GM23338 (cell line): ENCODE measurements at places on chromosomes 2 and 18.

- DNase-seq: no peak
These were observed 72.1 kb downstream of the COL3A1 start for GRCh38 chr2:189046320-189046719.

- DNase-seq: no peak
These were observed 33.8 kb upstream of the COPS8 start for GRCh38 chr2:237051861-237052260.

- peak; percentile 97 for DNase-seq
These were observed 96.4 kb downstream of the CERS6 start for GRCh38 chr2:168552450-168552856.

DNA sequence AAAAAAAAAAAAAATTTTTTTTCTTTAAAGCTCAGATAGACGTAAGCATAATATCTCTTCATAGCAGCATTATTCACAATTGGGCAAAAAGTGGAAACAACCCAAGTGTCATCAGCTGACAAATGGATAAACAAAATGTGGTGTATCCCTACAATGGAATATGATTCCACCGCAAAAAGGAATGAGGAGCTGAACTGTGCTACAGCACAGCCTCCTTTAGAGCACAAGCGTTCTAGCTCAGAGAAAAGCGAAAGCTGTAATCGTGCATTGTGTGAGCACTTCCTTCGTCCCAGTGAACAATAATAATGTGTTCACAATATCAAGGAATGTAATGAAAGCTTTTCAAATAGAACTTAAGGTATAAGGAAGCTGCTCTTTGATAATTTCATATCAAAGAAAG lies 11.7 kb upstream of the CHMP1B start:
- no peak for DNase-seq

DNA sequence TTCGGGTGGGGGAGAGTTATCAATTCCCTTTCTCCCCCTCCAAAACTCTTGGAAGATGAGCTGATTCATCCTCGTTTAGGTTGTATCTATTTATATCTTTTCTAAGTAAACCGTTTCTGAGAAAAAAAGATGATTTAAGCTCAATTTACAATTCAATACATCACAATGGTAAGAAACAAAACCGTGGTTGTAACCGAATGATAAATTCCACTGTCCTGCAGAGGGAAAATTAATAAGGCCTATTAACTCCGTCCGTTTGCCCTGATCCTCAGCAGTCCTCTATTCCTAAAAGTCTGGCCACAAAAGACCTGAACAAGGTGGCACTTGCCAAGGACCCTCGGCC lies 286.2 kb downstream of the TCF4 start:
- no peak for DNase-seq

- no peak for DNase-seq
These were observed 2.0 kb downstream of the STAT4 start for GRCh38 chr2:191148791-191149190.

- no peak for DNase-seq
These were observed 98.6 kb downstream of the CALCRL start for GRCh38 chr2:187349326-187349944.

- DNase-seq: no peak
These were observed 44.6 kb upstream of the B3GNT2 start for GRCh38 chr2:62151306-62151638.

- DNase-seq: no peak
These were observed 34.7 kb upstream of the DLX1 start for GRCh38 chr2:172050479-172051125.

GRCh38 chr2:227054006-227054405 lies 110.0 kb downstream of the COL4A4 start:
- no peak for DNase-seq

DNA sequence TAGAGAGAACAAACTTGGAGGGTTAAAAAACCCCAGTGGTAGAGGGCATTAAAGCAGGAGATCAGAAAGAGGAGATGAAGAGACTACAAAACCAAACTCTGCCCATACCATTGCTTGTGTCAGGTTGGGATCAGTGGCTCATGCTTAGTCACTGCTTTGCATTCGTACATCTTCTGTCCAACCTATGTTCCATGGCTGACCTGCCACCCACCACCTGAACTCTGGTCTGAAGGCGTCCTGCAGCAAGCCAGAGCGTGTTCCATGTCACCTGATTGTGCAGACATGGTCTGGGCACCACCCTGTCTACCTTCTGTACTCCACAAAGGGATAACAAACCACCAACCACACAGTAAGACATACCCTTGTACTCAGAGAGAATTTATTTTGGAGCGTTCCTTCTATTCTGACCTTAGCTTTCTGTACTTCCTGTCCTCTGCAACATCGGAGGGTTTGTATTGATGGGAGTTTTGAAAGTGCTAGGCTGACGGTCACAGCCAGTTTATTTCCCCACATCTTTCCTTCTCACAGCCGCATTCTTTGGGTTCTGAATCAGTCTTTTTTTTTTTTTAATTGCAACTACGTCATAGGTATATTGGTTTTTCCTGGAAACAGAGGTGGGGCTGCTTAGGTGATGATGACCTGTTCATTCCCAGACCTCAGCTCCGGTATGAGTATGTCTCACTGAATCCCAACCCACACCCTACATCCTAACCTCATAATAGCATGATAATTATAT lies 88.3 kb downstream of the SOWAHC start:
- DNase-seq: no peak

GRCh38 chr2:60552851-60553494 lies 481 bp downstream of the BCL11A start:
- DNase-seq: no peak

DNA sequence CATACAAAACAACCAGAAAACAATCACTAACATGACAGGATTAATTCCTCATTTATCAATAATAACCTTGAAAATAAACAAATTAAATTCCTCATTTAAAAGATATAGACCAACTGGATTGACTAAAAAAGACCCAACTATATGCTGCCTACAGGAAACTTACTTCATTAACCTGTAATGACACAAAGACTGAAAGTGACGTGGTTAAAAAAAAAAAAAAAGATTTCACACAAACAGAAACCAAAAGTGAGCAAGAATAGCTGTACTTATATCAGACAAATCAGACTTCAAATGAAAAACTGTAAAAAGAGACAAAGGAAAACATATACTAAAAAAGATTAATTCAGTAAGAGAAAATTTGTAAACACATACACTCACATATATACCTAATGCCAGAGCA lies 201.2 kb downstream of the CCDC178 start:
- no peak for DNase-seq

DNA sequence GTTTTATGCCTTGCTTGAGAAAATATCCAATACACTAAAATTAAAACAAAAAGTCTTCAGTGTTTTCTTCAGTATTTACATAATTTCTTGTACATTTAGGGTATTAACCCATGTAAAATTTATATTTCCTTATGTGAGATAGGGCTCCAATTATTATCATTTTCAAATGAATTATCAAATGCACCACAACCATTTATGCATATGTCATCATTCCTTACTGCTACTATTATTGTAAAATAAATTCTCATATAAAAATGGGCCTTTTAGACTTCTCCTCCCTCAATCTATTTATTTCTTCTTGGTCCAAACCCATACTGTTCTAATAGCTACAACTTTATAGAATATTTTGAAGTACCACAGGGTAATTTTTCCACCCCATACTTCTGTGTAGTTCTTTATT lies 175.3 kb upstream of the LYPD1 start:
- no peak for DNase-seq

DNA sequence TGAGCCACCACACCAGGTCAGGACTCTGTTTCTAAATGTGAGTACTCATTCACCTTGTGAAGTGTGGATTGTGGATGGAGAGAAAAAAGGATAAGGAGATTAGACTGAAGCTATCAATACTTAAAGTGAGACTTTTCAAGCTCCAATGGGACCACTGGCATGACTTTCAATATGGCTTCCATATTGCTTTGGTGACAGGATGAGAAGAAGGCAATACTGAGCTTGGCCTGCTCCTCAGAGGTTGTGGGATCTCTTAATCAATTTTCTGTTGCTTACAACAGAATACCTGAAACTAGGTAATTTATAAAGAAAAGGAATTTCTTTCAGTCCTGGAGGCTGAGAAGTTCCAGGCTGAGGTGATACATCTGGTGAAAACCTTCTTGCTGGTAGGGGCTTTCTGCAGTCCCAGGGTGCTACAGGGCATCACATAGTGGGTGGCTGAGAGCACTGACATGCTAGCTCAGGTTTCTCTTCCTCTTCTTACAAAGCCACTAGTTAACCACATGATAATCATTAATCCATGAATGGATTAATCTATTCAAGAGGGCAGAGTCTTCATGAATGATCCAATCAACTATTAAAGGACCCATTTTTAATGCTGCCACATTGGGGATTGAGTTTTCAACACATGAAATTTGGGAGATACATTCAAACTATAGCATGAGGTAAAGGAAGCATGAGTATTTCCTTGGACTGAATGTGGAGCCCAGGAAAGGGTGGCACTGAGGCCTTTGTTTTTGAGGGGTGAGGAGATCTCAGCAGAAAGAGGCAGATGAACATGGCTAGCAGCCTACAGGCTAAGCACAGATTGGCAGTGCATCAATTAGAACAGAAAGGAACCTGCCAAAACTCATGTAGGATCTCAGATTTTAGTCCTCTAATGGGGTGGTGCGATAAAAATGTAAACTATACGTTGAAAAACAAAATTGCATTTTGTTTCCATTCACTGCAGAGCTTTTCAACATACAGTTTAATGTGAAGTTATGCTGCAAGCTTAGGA lies 274.5 kb downstream of the PIK3C3 start:
- DNase-seq: no peak

DNA sequence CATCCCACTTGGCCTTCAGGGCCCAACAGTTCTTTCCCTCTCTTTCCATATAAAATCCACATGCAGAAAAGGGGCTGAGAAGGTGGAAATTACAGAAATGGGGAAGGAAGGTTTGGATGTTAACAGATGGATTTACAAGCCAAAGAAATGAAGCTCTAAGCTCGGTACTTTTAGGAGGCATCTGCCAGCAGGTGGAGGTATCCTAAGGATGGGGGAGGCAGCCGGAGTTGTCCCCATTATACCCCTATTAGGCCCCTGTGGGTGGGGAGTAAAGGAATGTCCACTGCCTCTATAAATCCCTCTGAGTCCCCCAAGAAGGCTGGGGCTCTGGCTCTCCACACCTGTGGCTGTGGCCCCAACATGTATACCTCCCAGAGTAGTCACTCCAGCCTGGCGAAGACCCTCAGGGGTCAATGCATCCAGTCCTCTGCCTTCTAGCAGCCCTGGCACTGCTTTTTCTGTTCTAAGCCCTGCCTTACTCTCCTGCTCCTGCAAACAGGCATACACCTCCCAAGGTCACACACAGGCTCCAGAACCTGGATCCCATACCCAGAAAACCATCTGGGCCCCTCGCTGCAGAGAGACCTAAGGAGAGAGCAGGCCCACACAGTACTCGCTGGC lies 1.2 kb downstream of the FBXO41 start:
- peak; percentile 46 for DNase-seq

DNA sequence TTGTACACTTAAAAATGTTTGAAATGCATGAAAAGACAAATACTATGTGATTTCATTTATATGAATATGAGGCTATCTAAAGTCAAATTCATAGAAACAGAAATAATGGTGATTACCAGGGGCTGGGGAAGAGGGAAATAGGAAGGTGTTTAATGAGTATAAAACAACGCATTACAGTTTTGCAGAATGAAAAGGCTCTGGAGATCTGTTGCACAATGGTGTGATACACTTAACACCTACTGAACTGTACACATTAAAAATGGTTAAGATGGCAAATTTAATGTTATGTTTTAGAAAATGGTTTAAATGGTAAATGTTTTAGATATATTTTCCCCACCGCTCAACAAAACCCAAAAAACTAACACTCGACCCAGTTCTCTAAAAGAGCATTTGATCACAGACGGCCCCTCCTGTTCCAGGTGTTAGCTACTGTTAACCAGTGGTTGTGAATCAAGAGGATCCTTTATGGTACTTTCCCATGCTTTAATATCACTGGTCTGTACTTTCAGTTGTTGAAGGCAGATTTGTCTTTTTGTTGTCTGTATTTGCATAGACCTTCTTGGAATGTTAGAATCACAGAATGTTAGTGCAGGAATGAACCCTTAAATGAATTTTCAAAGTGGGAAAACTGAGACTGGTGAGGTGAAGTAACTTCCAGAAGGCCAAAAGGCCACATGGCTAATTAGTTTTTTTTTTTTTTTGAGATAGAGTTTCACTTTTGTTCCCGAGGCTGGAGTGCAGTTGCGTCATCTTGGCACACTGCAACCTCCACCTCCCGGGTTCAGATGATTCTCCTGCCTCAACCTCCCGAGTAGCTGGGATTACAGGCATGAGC lies 10.2 kb downstream of the RAB10 start:
- peak; percentile 52 for DNase-seq

DNA sequence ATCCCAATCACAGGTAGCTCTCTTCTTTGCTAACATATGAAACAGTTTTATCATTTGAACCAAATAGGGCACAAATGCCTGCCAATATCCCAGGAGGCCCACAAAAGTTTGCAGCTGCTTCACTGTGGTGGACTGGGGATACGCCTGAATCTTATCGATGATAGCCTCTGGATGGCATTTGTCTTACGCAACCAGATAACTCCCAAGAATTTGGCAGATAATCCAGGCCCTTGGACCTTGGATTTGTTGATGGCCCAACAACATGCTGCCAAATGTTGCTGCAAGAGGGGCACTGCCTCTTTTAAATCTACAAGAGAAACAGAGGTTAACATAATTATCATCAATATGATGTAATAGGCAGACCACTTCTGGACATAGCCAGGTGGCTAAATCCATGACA lies 587.1 kb upstream of the LRRTM4 start:
- DNase-seq: no peak

DNA sequence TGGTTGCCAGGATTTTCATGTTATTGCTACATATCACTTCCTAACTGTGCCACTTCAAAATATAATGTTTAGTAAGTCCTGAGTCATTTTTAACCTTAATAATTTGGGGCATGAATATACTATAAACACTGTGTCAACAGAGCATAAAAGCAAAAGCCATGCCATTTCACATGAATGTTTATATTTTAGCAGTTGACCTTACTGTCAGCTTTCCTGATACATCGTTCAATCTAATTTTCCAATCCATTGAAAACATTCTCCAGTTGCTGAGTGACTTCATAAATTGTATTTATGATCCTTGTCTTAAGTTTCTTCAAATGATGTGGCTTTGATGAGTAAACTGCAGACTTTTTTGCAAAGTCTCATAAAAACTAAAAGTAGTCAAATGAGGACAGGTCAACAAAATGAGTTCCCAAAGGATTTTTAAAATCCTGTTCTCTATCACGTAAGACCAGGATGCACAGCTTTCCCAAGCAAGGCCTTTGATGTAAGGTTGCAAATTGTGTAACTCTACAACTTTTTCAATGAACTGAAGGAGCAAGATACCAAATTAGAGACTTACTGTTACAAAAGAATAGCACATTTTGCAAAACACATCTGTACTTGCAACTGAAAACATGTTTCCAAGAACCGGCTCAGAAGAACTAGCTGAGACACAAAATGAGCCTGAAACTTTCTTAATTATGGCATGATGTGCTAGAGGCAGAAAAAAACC lies 117.7 kb downstream of the SATB2 start:
- DNase-seq: no peak
